ENCODE measurements at places on chromosomes 13 and 19.

GRCh38 chr13:108249150-108249549 is 20.4 kb upstream of the TNFSF13B start:
- no peak for DNase-seq

DNA sequence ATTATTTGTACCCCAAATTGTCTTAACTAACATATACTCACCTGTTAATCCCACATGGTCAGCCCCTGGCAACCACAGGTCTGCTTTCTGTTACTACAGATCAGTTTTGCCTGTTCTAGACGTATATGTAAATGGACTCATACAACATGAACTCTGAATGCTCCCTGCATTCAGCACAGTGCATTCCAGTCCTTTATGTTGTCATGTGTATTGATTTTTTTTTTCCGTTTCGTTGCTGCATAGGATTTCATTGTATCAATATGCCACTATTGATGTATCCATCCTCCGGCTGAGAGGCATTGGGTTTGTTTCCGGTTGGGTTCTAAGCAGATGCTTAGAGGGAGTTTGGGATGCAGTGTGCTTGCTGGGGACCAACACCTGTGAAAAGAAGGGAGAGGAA is 36.1 kb upstream of the TNFRSF19 start:
- no peak for DNase-seq

GRCh38 chr19:11192957-11193939 is 4.1 kb downstream of the KANK2 start:
- DNase-seq, result no peak

DNA sequence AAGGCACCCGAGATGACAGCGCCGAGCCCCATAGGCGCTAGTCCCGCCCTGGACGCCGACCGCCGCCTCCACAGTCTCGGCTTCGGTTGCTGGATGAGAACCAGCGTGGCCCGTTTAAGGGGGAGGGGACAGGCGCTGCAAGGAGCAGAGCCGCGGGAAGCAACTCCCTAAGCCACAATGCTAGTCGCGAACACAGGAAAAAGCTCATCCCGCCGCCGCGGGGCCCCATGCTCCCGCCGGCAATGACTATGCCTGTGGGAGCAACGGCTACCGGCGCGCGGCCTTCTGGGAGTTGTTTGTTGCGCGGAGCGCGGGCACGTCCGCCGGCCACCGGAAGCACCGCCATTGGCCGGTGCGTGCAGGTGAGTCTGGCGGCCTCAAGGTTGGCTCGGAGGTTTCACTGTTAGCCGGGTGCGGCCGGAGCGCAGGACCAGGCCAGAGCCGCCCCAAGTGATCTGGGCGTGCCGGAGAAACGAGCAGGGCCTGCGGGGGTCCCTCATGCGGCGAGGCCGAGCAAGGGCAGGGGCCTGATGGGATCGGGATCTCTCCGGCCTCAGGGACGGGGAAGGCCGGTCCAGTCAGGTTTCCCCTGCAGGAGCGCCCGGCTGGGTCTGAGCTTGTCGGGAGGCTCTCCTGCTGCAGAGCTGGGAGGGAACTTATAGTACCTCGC is at the start of gene ZNF544:
Gene ZNF544 (plus strand): TSS at position 330 of the 670 bp plus-strand sequence. CDS start 15,110 bp downstream, outside the sequence.
- peak; percentile 83 for DNase-seq

DNA sequence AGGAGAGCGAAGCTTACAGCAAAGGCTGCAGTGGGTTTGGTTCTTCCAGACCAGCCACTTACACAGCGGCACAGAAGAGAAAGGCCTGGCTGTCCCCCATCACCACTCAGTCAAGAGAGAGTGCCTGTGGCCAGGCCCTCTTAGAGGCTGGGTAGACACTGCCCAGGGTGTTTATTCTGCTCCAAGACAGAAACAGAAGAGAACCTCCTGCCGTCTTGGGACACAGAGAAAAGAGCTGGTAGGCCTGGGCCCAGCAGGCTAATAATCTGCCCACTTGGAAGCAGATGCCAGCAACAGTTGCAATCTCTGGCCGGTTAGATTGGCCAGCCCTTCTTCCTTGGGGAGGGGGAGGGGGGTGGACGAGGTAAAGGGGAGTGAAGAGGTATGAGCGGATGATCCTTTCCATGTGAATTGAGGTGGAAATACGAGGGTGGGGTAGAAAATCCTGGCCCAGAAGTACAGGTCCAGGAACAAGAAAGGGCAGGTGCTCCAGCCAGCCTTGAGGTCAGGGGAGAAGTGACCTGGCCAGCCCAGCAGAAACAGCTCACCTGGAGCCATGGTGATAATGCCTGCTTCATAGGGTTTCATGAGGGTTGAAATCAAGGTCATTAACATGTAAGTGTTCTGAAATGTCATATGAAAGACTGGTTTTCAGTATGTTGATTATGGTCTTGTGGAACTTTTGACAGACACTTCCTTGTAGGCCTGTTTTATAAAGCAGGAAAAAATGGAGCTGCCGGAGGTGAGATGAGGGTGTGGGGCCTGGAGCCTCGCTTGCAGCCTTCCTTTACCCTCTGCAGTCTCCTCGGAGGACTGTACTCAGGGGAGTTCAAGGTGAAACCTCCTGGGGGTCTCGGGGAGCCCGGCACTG is 116.9 kb downstream of the SIPA1L3 start:
- no peak for DNase-seq

DNA sequence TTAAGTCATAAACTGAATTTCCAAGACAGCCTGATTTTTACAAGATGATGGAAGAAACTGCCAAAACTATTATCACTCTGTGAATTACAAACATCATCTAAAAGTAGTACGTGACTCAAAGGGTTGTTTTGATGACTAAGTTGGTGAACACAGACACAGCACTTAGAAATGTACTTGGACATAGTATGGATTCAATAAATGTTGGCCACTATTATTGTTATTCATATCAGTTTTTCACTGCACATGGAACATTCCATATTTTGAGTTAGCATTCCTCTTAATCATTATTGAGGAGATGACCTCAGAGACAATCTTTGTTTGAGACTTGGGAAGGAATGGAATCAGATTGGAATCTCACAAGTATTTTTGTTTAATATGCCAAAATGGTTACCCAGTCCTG is 172.9 kb downstream of the OXGR1 start:
- no peak for DNase-seq

DNA sequence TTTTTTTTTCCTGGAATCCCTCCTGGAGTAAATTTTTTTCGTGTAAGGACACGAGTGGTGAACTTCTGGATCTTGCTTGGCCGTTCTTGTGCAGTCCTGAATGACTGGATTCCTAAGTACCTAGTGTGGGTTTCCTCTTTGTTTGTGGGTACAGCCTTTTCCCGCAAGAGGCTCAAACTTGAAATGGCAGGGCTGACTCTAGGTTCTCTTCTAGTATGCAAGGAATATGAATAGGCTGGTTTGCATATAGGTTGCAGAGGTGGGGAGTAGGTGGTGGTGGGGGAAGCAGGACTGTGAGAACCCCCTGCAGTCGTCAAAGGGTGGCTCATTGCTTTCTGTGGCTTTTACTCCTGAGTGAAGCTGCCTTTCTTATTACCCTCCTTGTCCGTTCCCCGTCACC is 13.6 kb downstream of the UBAC2 start:
- no peak for DNase-seq

DNA sequence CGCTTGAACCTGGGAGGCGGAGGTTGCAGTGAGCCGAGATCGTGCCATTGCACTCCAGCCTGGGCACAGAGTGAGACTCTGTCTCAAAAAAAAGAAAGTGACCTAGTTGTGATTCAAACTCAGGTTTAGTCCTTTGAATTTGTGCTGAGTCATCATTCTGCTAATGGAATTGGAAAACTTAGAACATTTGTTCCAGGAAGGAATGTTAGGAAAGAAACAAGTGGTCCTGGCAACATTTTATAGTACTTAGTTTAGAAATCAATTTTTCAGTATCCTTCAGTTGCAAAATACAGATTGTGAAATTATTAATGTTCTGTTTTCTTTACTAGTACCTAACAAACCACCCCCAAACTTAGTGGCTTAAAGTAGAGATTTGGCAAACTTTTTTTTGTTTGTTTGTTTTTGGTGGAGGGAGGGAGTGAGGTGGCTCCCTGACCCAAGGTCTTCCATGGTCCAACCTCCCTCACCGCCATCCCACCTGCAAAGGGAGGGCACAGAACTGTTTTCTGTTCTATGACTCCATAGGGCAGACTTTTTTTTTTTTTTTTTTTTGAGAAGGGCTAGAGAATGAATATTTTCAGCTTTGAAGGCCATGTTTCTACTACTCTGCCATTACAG is 9.2 kb upstream of the SULT2A1 start:
- DNase-seq, result no peak

DNA sequence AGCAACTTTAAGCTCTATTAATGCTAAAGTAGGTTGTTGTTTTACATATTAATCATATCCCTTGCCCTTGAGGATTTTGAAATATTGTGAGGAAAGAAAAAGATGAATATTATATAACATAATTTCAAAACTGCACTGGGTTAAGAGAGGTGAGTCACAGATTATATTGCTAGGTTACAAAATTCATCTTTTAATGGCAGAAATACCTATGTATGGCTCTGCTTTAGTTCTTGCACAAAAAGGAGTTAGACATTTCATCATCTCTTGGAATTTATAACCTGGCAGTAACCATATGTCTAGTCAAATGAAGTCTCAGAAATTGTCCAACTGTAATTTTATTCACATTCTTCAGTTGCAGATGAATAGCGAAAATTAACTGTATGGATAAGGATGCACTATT is 2041.1 kb downstream of the OLFM4 start:
- no peak for DNase-seq

GRCh38 chr13:40613914-40614313 is 52.5 kb downstream of the FOXO1 start:
- no peak for DNase-seq

GRCh38 chr19:17335575-17335974 is 920 bp upstream of the ANO8 start:
- DNase-seq, result peak; percentile 12

GRCh38 chr19:2503521-2504109 is 27.7 kb downstream of the GADD45B start:
- DNase-seq, result no peak

DNA sequence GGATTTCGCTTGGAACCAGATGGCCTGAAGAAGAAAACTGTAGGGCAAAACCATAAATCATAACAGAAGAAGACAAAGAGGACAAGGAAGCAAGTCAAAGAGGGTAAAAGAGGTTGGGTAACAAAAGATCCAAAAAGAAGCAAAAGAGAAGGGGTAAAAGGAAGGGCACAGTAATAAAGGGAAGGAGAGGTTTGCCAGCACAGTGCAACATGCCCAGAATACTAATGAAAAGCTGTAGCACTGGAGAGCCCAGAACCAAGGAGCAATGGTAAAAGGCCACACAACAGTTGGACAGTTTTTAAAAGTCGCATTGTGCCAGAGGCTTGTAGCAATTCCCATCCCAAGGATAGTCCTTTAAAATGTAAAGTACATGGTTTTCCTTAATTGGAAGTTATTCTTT is 506.6 kb downstream of the PCDH9 start:
- DNase-seq, result no peak

DNA sequence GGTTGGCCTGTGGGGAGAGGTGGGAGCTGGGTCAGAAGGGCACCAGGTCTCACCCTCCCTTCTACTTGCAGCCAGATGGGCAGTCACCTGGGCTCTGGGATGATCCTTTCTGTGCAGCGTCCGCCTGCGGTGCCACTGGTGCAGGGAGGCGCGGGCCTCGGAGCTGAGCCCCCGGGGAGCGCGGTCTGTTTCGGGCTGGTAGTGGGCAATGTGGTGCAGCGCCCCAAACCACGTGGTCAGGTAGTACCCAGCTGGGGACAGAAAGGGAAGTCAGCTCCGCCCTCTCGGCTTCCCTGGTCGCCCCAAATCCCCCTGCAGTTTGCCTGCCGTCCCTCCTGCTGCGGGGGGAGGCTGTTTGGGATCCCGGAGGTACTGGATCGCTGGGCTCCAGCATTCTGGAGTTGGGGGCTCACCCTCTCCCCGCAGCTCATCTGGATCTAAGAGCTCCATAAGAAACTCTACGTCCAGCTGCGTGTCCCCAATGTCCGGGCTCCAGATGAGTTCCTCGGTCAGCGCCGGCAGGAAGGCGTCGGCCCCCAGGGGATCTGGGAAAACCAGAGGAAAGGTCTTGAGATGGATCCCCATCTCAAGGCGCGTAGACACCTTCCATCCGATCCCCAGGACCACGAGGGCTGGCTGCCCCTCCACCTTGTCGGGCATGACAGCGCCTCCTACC is 8.8 kb downstream of the RINL start:
- peak; percentile 49 for DNase-seq

DNA sequence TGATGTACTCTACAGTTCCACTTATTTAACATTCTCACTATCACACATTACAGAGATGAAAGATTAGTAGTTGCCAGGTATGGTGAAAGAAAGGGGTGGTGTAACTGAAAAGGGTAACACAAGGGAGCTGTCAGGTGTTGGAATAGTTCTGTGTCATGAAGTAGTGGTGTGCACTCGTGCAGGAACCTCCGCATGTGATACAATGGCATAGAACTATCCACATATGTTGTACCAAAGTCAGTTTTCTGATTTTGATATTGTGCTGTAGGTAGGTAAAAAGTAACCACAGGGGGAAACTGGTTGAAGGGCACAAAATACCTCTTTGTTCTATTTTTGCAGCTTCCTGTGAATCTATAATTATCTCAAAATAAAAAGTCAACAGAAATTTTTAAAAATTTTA is 24.4 kb upstream of the RPL21 start:
- no peak for DNase-seq

DNA sequence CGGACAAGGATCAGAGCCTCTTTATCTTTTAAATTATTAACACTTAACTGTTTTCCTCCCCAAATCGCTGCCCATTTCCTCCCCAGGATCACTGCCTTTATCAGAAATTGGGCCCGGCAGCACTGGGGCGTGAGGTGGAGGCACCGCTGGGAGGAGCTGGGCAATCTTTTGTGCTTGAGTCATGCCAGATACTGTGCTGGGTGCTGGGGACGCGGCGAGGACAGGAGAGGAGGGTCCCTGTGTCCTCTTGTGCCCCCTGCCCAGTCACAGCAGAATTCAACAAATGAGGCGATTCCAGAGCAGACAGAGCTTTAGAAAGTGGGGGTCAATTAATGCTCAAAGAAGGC is 347.8 kb downstream of the ZNF536 start:
- peak; percentile 44 for DNase-seq

DNA sequence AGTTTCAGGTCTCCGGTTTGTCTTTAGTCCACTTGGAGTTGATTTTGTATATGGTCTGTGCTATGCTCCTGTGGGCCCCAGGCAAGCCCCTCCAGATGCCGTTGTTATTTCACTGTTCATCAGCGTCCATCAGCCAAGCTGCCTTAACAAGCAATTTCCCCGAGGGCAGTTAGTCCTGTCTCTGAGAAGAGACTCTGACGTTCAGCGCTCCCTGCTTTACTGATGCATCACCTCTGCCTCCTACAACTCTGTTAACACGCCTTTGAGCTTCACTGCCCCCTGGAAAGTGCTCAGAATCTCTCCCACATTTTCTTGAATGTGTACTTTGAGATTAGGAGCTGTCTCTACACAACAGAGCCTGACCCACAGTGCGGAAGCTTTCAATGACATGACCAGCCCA is 41.8 kb upstream of the UBAC2 start:
- DNase-seq, result no peak

GRCh38 chr13:99311137-99311536 is 3.9 kb upstream of the GPR183 start:
- no peak for DNase-seq

GRCh38 chr13:112442483-112443090 is 66.4 kb downstream of the SPACA7 start:
- no peak for DNase-seq

GRCh38 chr13:38429916-38430315 is 80.3 kb downstream of the UFM1 start:
- DNase-seq, result no peak

- DNase-seq, result no peak
Measured at GRCh38 chr13:113272701-113273181, 24.3 kb upstream of the LAMP1 start.

- DNase-seq, result no peak
Measured at GRCh38 chr19:8302734-8303133, 5.4 kb downstream of the CD320 start.

Measured in BE2C (cell line).